Naive thymus-derived CD4-positive, alpha-beta T cell (primary cell): ENCODE measurements at places on chromosomes 7 and 10. TPM values are rescaled to one million over a fixed set of nuclear protein-coding genes. Genes with fewer than 3 reads are reported as not detected.

DNA sequence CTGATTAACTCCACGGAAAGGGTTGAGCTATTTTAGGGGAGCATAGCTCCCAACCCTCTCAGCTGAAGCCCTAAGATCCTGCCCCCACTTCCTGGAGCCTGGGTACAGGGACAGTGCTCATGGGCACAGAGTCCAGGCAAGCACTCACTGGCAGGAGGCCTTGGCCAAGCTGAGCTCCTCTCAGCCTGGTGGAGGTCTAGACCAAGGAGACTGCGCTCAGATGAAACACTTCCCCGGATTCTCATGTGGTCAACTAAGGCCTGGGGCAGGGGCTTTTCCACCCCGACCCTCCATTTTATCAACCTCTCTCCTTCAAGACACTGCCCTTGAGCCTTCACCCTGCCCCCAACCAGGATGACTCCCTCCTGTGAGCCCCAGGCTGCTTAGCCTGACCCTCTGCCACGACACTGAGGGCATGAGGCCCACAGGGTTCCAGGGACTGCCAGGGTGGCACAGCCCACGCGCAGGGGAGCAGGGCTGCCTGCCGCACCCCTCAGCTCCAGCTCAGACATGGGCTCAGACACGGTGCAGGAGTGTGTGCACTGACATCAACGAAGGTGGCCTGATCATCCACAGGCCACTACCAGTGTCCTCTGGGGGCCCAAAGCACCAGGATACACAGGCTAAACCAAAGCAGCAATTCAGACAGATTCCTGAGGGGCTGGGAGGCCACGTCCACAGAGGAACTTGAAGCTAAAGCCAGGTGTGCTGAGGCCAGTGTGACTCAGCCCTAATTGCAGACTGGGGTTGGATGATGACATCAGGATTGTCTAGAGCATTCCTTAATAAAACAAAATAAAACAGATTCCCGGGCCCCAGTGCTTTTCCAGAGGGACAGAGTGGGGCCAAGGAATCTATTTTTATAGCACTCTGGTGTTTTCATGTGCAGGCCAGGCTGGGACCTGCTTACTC, 18.8 kb downstream of the CHAT start:
- DNase-seq = no peak
- no peaks in the 10 kb centered on the region for H3K4me1 ChIP-seq
- H3K27me3 ChIP-seq = no peaks in the 10 kb centered on the region

DNA sequence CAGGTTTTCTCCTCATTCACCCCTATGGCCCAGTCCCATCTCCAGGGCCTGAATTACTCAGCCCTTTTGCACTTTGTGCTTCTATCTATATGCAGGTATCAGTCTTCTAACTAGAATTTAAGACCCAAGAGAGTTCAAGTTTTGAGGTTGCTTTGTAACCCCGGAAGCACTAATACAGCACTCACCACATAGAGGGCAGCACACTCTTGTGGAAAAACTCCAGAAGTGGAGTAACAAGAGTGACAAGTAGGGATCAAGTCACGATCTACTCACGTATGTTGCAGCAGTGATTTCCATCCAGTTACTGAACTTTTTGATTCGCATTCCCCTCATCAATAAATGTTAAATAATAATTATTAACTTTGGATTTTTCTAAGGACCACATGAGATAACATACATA, 151.0 kb downstream of the CHCHD3 start:
- no peak overlapping the region for H3K27ac ChIP-seq
- H3K27me3 ChIP-seq = no peaks in the 10 kb centered on the region
- no peaks in the 10 kb centered on the region for H3K36me3 ChIP-seq

- peaks cover 14% of the 10 kb centered on the region for H3K4me1 ChIP-seq
- DNase-seq = peak; percentile 10
- no peak overlapping the region for H3K27ac ChIP-seq
- no peaks in the 10 kb centered on the region for H3K36me3 ChIP-seq
- no peaks in the 10 kb centered on the region for H3K27me3 ChIP-seq
These were observed 167.9 kb upstream of the PRSS1 start for GRCh38 chr7:142581341-142581740.

DNA sequence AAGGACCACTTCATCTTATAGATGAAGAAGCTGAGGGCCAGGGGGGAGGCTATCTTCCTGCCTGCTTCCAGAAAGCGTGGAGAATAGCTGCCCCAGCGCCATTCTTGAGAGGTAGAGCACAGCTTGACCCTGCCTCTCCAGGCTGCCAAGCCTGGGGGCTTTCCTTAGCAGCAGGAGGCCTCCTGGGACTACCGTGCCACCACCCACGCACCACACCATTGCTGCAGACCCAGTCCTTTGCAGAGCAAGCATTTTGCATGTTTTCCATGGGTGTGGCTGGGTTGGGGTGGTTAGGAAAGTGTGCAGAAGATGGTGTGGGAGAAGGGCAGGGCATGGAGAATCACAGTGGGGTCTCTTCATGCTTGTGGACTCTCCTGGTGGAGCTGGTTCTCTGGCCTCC, 64.9 kb downstream of the TBXAS1 start:
- H3K27ac ChIP-seq = no peak overlapping the region
- no peak for DNase-seq
- H3K27me3 ChIP-seq = no peaks in the 10 kb centered on the region
- H3K4me1 ChIP-seq = no peaks in the 10 kb centered on the region

DNA sequence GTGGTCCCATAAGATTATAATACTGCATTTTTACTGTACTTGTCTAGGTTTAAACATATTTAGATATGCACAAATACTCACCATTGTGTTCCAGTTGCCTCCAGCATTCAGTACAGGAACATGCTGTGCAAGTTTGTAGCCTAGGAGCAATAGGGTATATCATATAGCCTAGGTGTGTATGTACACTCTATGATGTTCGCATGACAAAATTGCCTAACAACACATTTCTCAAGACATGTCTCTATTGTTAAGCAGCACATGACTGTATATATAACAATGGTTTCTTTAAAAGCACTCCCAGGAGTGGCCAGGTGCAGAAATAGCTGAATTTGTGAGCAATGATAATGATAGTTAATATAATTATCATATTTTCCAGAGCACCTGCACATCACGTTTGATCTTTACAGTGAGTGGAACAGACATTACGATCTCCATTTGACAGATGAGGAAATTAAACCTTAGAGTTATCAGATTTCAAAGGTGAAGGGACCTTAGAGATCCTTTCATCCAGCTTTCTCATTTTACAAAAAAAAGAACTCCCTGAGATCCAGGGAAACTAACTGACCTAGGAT, 99.2 kb upstream of the PDCD4 start:
- no peak overlapping the region for H3K4me3 ChIP-seq
- H3K36me3 ChIP-seq = no peaks in the 10 kb centered on the region
- H3K27me3 ChIP-seq = no peaks in the 10 kb centered on the region

The CLCN1 gene
- not detected for polyA plus RNA-seq

The NAT16 gene
- polyA plus RNA-seq = not detected

The TMEM236 gene
- polyA plus RNA-seq = 0.02 TPM

The PRF1 gene
- 19.3 TPM for polyA plus RNA-seq
